Left colon (tissue), 2 donors: ENCODE measurements at places on chromosomes 7 and 10. TPM values are rescaled to one million over a fixed set of nuclear protein-coding genes. Genes with fewer than 3 reads are reported as not detected.

MUC12 gene
- total RNA-seq: 428 TPM

POT1 gene
- total RNA-seq: 12.1 TPM

OPN1SW gene
- not detected for total RNA-seq

OGDHL gene
- total RNA-seq: 1.1 TPM

TMEM213 gene
- total RNA-seq: not detected

SNX10 gene
- 2.4 TPM for total RNA-seq

C10orf105 gene
- total RNA-seq: not detected

OR2A12 gene
- total RNA-seq: not detected

NEUROD6 gene
- total RNA-seq: not detected

REPIN1 gene
- total RNA-seq: 209 TPM

PNLIPRP3 gene
- total RNA-seq: 0.14 TPM

ZNF25 gene
- total RNA-seq: 5.0 TPM

MMD2 gene
- not detected for total RNA-seq
